Fibroblast of upper back skin (primary cell): ENCODE measurements at places on chromosomes 5 and 9.

- peak; percentile 51 for DNase-seq
These were observed 89.9 kb downstream of the SIL1 start for GRCh38 chr5:139108063-139108824.

DNA sequence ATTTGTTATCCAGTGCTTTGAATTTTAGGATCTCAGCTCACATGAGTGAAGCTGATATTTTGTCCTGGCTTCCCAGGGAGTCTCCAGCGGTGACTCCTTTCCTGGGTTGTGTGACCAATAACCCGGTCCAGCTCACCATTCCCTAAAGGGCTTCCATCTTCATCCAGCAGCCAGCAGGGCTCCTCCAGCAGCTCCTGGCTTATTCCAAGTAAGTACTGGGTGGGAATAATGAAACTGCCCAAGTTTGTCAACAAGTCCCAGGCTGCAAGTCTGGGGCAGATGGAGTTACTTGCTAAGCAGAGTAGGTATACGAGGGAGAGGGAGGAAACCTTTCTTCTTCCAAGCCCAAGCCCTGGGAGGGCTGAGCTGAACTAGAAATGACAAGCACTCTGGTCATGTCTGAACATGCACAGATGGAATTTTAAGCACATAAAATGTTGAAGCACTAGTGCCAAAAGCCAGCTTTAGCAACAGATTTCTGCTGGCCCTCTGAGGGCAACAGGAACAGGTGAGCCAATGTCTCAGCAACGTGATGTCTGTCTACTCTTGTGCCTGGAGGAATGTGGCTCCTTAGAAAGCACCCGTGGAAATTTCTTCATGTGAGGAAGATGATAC lies 153.7 kb upstream of the DAPK1 start:
- DNase-seq = peak; percentile 30

DNA sequence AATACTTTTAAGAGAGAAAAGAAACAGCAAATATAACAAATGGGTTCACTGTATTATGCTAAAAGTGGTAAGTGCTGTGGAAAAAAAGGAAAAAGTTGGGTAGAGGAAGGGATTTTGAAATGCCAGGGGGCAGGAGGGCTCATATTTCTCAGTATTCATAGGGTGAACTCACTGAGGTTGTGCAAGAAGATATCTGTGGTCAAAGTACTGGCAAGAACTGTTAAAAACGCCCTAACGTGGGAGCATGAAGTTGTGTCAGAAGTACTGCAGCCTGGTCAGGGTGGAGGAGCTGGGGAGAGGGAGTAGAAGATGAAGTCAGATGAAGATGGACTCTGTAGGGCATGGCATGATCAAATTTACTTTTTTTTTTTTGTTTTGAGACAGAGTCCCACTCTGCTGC lies 31.2 kb upstream of the SLC28A3 start:
- DNase-seq = peak; percentile 57

- peak; percentile 74 for DNase-seq
These were observed 90.9 kb upstream of the MTAP start for GRCh38 chr9:21711504-21711903.

DNA sequence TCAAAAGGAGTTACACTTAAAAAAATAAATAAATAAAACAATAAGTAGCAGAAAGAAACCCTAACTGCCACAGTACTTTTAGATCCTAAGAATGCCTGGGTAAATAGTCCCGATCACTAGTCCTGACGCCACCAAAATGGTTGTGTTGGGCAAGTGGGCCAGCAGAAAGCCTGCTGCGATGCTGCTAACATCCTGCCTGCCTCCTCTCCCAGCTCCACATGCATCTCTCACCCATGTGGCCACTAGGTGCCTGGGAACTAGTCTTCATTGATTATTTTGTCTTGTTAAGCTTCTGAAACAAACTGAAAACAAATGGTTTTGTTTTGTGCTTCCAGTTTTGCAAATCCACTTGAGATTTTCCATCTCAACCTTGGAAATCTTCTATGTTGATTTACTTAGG lies 54.4 kb upstream of the TRAF1 start:
- no peak for DNase-seq

DNA sequence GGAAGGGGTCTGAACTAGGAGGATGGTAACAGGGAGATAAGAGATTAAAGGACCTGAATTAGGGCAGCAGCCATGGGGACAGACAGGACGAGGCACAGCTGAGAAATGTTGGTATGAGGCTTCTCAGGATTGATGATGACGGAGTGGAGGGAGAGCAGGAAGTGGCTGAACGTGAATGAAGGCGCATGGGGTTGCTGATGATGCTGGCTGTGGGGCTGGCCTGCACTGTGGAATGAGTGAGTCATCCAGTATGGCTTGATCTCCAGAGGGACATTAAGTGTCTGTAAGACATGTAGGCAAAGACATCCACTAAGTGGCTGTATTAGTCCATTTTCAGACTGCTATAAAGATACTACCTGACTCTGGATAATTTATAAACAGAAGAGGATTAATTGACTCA lies 256.4 kb downstream of the ICE1 start:
- no peak for DNase-seq

- peak; percentile 1 for DNase-seq
These were observed 431.3 kb upstream of the ITGA1 start for GRCh38 chr5:52356311-52356918.

DNA sequence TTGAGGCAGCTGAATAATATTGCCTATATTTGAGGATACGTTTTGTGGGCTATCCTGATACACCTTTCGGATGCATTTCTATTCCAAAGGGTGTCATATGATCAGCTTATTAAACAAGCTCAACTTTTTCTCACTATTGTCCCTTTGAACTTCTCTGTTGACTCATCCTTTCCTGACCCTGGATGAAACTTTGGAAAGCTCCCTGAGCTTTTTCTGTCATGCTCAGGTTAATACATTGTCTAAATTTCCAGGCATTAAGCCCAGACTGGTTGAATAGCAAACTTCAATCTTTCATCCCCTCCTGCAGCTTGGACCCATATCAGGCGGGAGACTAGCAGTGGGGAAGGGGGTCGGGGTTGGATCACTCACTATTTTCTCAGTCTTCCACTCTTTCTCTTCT lies 104.9 kb upstream of the PTPN3 start:
- DNase-seq = peak; percentile 75

GRCh38 chr5:127838661-127839060 lies 135.5 kb downstream of the CCDC192 start:
- peak; percentile 46 for DNase-seq

GRCh38 chr9:110669433-110669832 lies 842 bp downstream of the MUSK start:
- DNase-seq = peak; percentile 13

- no peak for DNase-seq
These were observed 17.5 kb upstream of the CCDC192 start for GRCh38 chr5:127685662-127686061.

GRCh38 chr9:129237803-129238202 lies 59.7 kb upstream of the IER5L start:
- DNase-seq = no peak

DNA sequence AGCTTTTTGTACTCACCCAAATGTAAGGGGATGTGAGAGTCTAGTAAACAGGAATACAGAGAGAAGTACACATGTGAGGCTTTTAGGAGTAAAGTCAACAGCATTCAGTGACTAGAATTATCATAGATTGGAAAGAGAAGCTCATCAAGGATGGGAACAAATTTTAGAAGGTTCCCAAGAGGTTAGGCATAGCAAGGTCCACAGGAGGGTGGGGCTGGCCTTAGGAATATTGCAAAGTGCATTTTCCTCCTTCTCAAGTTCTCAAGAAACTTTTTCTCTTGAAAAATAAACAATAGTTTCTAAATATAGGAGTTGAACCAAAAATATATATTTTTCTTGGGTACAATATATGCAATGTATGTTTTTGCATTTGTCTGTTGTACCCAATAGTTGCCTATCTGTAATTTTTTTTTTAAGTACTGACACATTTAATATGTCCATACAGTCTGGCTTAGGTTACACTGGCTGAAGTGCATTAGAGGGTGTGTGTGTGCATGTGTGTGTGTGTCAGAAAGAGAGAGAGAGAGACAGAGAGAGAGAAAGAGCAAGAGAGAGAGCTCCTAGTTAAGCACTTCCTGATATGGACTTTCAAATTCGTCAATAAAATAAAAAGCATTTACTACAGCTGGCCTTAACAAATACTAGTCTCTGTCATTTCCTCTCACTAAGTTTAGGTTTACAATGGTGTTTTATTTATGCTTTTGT lies 62.2 kb downstream of the SNX18 start:
- DNase-seq = no peak

DNA sequence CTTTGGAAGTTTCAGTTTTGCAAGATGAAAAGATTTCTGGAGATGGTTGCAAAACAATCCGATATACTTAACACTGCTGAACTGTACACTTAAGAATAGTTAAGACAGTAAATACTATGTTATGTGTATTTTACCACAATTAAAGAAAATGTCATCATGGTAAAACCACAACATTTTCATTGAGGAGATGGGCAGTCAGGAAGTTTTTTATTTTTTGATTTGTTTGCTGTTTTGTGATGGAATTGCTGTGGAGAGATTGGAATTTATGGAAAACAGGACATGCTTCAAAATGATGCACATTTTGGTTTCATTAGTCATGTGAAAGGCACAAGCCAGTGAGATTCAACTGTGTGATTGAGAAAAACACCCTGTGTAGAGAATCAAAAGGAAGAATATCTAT lies 90.5 kb upstream of the AGXT2 start:
- peak; percentile 67 for DNase-seq

DNA sequence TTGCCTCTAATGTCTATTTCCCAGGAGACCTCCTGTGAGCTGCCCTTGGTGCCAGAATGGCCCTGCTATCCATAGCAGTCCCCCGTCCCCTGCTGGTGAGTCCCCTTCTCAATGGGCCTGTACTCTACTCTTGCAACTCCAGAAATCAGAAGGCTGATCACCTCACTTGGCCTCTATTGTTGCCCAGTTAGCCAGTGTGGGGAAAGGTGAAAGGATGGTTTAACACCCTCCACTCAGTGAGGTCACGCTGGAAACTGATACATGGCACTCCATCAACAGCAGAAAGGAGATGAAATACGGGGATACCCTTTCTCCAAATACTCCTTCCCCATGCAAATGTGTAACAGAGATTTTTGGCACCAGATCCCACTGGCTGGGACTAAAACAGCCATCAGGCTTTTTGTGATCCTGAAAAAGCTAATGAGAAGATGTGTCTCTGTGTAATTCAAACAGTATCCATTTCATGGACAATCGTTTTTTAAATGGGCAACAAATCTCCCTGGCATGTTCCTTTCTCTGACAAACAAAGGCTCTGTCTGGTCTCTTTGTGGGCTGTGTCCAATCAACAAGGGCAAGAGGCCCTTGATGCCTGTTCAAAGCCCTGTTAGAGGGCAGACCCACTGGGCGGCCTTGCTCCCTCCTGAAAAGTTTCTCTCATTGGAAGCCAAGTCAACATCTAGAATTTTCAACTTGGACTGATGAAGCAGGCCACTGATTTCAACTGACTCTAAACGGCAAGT lies 343.7 kb downstream of the SPOCK1 start:
- no peak for DNase-seq

- no peak for DNase-seq
These were observed 198.2 kb upstream of the SEMA6A start for GRCh38 chr5:116772806-116773205.

GRCh38 chr9:97299809-97300414 lies 7.5 kb upstream of the CCDC180 start:
- DNase-seq = no peak

DNA sequence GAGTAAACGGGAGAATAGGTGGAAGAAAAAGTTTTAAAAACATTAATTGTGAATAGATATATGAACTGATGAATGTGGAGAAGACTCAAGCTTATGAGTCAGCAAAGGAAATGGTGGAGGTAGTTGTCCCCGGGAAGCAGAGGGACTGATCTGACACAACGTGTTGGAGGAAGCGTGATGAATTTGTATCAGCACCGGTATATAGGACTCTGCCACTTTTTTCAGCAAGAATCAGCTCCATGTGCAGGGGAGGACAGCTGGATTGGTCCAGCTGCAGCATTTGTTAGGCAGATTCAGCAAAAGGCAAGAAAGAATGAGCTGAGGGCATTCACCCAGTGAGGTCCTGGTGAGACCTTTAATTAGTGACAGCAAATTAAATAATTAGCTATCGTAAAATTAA lies 276.0 kb downstream of the TENT4A start:
- no peak for DNase-seq

- DNase-seq = no peak
These were observed 89.3 kb downstream of the ALDH1A1 start for GRCh38 chr9:72863456-72864094.
